ENCODE measurements at places on chromosomes 13 and 19.

- no peak for DNase-seq
Observed at GRCh38 chr19:58352760-58353671, at the start of gene A1BG. Gene A1BG (minus strand): TSS chr19:58353492. CDS start chr19:58353437, 55 bp downstream.

DNA sequence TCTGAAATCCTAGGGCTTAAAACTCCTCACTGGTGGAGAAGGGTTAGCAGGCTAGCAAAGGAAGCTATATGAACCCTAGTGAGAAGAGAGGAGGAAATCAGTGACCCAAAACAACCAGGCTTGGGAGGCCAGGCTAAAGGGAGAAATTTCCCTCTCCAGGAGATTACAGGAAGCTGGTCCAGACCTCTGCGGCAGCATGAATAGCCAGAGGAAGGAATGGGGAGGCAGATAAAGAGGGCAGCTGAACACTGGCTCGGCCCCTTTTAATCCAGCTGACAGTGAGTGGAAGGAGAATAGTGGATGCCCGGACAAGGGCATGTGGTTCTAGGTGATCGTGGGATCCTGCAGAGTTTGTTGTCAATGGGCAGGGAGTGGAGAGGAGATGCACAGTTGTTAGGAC lies 130.6 kb downstream of the COG6 start:
- DNase-seq, result no peak

- DNase-seq, result no peak
Observed at GRCh38 chr19:9139609-9140158, 513 bp upstream of the ZNF317 start.

DNA sequence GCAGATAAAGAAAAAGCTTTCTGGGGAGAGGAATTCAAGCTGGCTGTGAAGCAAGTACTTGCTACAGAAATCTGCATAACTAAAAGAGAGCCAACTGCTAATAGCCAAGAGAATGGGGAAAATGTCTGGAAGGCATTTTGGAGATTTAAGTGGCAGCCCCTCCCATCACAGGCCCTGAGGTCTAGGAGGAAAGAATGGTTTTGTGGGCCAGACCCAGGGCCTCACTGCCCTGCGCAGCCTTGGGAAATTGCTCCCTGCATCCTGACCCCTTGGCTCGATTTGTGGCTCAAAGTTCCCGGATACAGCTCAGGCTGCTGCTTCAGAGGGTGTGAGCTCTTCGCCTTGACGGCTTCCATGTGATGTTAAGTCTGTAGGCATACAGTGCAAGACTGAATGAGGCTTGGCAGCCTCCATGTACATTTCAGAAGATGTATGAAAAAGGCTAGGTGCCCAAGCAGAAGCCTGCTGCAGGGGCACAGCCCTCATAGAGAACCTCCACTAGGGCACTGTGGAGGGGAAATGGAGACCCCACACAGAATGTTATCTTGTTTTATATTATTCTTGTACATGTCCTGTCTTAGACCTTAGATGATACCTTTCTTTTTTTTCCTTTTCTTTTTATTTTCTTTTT lies 34.4 kb downstream of the MZT1 start:
- DNase-seq, result no peak

Measured in stimulated activated naive B cell treated with anti-CD40 and anti-IgM and Interleukin-4, amounts not matched to agents 10 μg/mL and 1 μg/mL and 100 μg/mL, for 72 hours (primary cell).